ENCODE measurements at places on chromosomes 1 and 21.

GRCh38 chr1:227869851-227870305 is 54.4 kb downstream of the PRSS38 start:
- no peak for DNase-seq

DNA sequence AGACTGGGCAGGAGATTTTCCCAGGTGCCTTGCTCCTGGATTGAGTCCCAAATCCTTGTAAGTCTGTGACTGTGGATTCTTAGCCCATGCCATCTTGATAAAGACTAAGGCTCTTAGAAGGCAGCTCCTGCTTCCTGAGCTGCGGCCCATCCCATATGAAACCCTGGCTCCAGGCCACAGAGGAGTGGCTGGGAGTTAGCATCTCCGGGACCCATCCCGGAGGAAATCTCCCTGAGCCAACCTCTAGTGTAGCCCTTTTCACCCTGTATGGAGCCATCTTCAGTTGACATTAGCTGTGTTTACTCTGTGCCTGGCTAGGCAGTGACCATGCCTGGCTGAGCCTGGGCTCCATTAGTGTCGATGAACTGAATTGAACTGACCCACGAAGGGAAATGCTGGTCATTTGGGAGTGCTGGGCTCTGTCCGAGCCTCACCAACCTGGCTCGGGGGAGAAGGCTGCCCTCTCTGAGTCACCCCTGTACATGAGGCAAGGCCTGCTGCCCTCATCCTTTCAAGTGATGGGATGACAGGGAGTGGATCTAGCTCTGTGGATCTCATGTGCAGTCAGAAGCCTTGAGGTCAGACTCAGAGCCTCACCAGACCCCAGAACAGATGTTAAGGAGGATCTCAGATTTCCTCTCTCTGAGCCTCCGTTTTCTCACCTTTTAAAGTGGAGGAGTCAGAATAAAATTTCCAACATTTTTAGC is 37.5 kb downstream of the LGR6 start:
- no peak for DNase-seq

GRCh38 chr1:228141226-228142044 is 1.4 kb downstream of the GUK1 start:
- peak; percentile 81 for DNase-seq

DNA sequence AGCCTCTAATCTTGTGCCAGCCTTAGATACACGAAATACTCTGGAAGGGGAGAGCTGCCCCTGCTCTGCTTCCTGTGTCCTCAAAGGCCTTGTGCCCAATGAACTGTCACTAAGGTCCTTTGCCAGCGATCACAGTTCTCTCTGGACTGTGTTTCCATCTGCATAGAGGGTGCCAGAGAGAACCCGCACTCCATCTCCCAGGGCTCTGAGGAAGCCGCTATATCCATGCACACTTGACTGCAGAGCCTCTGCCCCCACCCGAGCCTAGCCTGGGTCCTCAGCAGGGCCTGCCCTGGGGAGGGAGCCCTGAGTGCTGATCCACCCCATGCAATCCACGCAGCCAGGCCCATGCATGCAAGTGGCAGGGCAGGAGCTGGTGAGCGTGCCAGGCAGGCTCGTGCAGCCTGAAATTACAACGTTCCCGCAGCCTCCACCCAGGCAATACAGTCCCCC is 30.6 kb upstream of the KIF21B start:
- no peak for DNase-seq

- no peak for DNase-seq
Measured at GRCh38 chr1:228363686-228364067, 43.0 kb downstream of the TRIM11 start.

GRCh38 chr21:32055305-32055704 is 182.5 kb downstream of the HUNK start:
- DNase-seq: no peak

DNA sequence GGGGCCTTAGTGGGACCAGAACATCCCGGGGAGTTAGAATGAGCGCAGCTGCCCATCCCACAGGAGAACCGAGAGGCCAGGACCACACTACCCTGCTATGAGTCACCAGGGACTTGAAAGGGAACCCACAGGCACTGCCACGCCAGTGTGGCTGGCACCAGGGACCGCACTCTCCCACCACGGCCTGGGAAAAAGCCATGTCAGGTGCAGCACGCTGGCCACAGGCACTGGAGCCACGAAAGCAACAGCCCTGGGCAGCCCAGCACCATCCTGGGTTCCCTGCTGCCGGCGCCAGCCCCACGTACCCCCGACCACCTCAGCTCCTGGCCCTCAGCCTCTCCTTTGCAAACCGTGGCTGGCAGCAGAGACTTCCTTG is 14.1 kb upstream of the TMEM240 start:
- no peak for DNase-seq

DNA sequence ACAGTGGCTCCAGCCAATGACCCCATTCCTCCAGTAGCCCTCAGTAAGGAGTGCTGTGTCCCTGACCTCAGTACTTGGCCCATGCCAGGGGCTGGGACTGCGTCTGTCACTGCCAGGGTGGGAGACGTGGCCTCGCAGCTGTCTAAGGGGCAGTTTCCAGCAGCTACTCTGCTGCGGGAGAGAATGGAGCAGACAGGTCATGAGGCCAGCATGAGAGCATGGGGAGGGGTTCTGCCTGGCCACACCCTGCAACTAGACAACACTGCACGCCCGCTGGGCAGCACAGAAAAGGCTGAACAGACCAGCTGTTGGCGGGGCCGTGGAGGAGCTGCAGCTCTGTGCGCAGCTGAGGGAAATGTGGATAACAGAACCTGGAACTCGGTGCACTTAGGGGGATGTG is 91.6 kb upstream of the COL6A1 start:
- DNase-seq: no peak

GRCh38 chr1:201426479-201427310 is 5.2 kb upstream of the TNNI1 start:
- DNase-seq: no peak

DNA sequence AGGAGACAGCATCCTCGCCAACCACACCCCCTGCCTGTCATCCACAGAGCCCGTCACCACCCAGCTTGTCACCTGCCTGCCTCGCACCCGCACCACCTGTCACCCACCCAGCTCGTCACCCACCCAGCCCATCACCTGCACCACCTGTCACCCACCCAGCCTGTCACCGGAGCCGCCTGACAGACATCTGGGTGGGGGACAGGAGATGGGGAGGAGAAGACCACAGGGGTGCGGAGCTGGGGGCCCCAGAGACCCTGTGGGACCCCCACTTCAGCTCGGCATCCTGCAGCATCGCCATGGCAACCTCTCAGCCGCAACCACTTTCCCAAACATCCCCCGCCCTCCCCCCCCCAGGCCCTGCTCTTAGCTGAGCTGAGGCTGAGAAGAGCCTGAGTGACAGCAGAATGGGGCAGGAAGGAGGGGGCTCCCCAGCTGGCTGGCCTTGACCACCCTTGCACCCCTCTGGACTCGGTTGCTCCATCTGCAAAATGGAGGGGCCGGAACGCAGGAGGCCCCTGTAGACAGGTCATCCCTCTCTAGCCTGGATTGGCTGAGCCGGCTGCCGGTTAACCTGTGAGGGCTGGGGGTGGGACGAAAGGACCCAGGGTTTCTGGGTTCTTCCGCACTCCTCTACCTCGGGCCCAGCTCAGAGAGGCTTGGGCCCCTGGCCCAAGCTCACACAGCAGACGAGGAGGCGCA is 11.6 kb downstream of the AHDC1 start:
- no peak for DNase-seq

DNA sequence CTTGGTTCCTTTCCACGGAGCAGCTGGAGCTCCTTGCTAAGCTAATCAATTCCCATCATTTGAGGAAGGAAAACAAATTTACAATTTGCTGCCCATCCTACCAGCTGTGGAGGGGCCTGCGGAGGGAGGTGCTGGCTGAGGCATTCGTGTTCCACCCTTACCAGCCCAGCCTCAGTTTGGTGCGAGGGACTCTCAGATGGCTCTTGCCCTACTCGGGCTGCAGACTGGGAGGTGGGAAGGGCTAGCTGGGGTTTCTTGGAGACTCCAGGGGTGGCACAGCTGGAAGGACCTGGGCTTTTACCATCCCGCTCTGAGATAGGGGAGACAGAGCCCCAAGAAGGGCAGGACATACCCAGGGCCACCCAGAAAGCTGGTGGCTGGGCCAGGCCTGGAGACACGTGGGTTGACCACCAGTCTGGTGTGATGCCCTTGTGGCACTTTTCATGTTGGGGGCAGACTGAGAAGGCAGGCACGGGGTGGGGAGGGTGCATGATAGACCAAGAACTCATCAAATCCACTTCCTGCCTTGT is 17.7 kb downstream of the DISP3 start:
- no peak for DNase-seq

DNA sequence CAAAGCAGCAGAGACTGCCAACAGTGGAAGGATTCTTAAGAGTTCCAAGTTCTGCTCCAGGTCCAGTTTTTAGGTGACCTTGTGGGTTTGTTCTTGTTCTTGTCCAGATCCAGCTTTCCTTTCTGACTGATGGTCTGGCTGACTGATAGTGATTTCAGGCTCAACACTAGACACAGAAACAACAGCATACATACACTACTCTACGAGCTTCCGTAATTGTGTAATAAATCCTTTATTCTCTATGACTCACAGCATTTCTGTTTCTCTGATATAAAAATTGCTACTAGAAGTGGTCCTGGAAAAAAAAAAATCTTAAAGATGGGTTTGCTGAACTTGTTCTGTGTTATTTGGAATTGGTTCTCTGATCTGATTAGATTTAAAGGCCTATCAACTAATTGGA is 62.2 kb upstream of the PTCH2 start:
- no peak for DNase-seq

- DNase-seq: no peak
Measured at GRCh38 chr1:42144711-42145388, 8.4 kb upstream of the GUCA2B start.

GRCh38 chr1:226732856-226733291 is 6.2 kb downstream of the ITPKB start:
- DNase-seq: no peak

DNA sequence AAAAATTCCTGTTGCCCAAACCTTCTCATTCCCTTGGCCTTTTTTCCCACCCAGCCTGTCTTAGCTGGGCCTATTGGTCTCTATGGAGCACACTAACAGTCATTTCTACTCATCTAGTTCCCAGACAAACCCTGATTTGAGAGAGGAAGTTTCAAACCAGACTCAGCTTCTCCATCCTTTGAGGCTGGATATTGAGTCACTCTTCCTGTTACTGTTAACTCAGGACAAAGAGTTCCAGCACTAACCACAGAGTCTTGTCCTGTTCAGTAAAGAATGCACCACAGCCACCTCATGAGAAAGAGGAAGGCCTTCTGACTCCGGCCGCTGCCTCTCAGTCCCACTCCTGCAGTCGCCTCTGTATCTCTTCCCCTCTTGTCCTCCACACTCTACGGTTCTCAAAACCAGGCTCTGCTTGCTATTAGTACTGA is 137.8 kb downstream of the PTPRC start:
- DNase-seq: peak; percentile 36

- no peak for DNase-seq
Measured at GRCh38 chr21:36915696-36916245, 50.7 kb downstream of the HLCS start.

DNA sequence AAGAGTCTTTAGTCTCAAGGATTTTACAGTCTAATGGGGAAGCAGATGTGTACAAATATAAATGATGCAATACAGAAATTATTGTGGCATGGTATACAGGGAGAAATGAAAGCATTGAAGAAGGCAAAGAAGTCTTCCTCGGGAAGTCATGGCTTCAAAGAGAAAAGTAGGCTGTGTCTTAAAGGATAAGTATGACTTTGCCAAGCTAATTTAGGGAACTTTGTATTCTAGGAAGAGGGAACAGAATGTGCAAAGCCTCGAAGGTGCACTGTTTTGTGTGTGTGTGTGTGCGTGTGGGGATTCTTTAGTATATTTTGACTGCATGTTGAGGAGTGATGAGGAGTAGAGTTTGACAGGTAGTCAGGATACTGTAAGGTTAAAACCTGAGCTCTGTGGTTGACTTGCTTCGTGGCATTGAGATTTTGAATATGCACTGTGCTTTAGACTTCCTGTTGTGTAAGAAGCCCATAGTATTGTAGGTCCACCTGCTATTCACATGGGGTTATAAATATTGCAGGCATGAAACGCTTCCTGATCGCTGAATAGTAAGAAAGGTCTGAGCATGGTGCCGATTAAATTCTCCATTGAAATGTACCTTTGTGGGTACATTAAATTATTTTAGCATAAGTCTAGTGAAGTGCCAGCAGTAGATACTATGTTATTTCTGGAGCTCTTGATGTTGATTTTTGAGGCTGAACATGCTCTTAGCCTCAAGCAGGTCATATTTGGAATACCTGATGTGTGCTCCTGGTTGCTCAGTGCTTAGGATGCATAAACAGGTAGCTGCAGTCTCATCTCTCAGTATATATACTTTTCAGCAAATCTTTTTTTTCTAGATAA is 8.0 kb downstream of the SMAP2 start:
- no peak for DNase-seq

DNA sequence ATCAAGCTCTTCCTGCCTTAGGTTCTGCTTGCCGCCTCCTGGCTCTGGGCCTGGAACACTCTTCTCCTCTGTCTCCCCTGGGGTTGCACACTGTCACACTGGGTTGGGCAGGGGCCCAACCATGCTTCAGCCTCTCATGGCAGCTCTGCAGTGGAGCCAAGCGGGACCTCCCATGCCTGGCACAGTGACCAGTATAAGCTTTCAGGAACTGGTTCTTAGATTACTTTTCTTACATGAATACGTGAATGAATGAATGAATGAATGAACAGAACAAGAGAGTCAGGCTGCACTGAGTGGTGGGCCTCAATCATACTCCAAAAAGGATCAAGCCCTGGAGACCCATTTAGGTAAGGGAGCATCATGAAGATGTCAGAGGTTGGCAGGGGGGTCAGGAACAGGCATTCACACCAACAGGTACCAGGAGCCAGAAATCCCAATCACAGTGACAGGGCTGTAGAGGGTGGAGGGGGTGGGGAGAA is 30.8 kb upstream of the TMEM125 start:
- no peak for DNase-seq

DNA sequence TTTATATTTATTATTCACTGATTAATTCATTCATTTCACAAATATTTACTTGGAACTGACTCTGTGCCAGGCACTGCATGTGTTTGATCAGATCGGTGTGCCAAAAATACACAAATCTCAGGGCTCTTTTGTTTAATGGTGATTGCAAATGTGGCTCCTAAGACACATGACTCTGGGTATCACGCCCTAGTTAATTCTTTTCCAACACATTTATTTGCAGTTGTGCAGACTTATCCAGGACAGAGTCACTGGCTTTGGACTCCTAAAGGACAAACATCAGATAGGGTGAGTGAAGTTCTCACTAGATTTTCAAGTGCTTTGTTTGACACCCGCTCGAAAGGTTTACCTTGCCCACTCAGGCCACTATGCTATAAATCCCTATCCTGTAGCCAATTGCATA is 335.5 kb downstream of the BARHL2 start:
- no peak for DNase-seq

GRCh38 chr1:176983731-176984130 is 180.8 kb downstream of the ASTN1 start:
- no peak for DNase-seq

DNA sequence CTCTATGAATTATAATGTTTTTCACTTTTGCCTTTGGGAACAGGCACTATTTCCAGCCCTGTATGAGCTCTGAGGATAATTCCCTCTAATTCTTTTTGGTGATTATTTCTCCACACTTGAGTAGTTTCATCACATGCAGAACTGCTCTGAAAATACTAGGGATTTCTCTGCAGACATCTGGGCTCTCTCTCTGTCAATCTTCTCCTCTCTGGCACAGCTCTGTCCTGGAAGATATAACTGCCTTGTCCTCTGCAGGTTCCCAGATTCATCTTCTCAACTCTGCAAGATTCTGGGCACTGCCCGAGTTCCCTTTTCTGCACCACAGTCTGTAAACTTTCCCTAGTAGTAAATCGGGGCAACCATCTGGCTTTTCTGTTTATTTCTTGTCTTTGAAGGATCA is 131.3 kb upstream of the FMN2 start:
- DNase-seq: no peak

- DNase-seq: peak; percentile 43
Measured at GRCh38 chr1:85617633-85618100, 37.1 kb downstream of the CCN1 start.
